ENCODE measurements at places on chromosomes 7 and 10.
A peak's percentile ranks its signal among the peaks of the same experiment; 100 is the strongest.

DNA sequence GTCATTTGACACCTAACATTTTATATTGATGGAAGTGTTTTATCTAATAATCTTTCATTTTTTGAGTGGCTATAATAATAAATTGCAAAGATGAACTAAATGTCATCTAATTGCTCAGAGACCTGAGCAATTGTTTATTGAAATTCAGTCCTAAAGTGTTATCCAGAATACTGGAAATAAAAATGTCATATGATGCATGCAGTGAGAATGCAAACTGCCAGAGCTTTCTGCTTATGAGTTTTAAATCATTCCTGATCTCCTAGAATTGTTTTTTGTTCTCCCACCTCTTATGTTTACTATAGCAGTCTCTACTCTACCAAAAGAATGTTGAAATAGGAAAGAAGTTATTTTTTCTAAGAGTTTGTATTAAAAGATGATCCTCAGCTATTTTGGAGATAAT lies 116.7 kb downstream of the FOXP2 start:
- DNase-seq, result no peak

DNA sequence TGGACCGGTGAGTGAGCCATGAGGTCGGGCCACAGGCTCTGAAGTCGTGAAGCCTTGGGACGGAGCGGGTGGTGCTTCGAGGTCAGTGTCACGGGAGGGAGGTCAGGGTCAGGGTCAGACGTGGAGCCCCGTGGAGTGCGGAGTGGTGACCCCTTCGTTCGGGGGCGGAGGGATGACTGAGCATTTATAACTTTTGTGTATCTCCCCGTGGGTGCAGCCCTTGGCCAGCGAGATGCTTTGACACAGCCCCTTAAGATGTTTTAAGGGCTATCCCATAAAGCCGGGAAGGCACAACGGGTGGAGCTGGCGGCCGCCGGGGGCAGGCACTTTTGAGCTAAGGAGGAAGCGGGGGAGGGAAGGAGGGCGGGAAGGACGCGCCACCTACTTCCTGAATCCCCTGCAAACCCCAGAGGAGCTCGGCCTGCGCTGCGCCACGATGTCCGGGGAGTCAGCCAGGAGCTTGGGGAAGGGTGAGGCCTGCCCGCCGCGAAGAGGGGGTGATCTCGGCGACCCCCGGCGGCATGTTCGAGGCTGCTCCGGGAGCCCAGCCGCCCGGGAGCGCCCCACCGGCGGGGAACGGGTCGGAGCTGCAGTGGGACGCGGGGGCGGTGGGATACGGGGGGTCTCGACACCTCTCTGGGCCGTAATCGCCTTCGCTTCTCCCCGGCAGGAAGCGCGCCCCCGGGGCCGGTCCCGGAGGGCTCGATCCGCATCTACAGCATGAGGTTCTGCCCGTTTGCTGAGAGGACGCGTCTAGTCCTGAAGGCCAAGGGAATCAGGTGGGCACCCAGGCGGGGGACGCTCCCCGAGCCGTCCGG lies at the start of gene GSTO1:
TSS of gene GSTO1 (plus strand) at position 400 of the 818 bp plus-strand sequence. CDS start at position 437, 37 bp downstream.
- peak; percentile 24 for DNase-seq

DNA sequence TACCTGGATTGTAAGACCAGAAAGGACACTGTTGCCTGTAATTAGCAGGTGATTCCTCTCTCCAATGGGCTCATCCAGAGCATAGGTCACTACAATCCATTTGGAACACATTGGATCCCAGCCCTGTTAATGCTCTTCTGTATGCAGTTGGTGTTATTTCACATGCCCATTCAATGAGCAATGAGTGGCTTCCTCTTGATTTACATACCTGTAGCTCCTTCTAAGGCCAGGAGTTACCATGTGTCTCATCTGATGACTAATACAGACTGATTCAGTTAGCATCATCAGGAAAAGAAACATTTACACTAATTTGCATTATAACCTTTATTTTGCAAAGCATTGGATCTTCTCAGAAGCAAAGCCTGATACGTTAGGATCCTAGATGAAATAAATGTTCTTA lies 83.1 kb upstream of the NPVF start:
- no peak for DNase-seq

- DNase-seq, result no peak
Observed at GRCh38 chr7:143387156-143387975, 6.2 kb downstream of the ZYX start.

- no peak for DNase-seq
Observed at GRCh38 chr7:70679661-70680060, 452.3 kb upstream of the GALNT17 start.

GRCh38 chr10:112999102-112999501 lies 49.1 kb downstream of the TCF7L2 start:
- no peak for DNase-seq
